ENCODE measurements at places on chromosomes 12 and 14.
A peak's percentile ranks its signal among the peaks of the same experiment; 100 is the strongest.

DNA sequence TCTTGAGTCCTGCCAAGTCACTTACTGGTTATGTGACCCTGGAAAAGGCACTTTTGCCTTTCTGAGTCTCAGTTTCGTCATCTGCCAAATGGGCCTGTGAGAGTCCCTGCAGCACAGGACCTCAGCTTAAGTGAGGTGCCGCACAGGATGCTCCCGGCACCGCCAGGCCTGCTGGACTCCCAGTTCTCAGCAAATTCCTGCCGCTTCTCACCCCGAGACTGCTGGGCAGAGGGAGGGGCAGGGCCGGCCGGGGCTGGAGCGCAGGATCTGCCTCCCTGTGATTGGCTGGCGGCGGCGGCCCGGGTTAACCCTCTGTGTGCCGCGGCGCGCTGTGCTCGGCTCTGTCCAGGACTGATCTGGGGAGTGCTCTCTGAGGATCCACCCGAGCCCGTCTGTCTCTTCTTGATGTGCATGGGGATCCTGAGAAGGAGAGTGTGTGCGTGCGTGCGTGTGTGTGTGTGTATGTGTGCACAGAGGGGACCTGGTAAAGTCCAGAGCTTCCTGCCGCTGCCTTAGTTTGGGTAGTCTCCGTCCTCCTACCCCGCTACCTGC lies 8.6 kb downstream of the SETD1B start:
- no peak for DNase-seq

DNA sequence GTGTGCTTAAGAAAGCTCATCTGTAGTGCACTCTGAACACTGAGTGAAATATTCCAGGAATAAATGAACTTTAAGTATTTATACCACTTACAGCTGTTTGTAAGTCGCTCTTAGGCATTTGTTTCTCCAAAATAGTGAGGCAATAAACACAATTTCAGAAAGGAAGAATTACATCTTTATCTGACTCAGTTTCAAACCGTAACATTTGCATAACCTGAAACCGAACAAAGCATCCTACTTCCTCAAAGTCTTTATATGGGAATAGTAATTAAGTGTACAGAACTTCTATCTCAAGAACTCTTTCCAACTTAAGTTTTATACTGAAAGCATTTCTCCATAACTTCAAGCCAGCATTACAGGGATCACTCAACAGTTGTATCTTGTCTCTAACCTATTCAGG lies 58.4 kb downstream of the SOX5 start:
- DNase-seq: no peak

GRCh38 chr12:6942331-6942665 lies 1.3 kb upstream of the RNU7-1 start:
- DNase-seq: no peak

DNA sequence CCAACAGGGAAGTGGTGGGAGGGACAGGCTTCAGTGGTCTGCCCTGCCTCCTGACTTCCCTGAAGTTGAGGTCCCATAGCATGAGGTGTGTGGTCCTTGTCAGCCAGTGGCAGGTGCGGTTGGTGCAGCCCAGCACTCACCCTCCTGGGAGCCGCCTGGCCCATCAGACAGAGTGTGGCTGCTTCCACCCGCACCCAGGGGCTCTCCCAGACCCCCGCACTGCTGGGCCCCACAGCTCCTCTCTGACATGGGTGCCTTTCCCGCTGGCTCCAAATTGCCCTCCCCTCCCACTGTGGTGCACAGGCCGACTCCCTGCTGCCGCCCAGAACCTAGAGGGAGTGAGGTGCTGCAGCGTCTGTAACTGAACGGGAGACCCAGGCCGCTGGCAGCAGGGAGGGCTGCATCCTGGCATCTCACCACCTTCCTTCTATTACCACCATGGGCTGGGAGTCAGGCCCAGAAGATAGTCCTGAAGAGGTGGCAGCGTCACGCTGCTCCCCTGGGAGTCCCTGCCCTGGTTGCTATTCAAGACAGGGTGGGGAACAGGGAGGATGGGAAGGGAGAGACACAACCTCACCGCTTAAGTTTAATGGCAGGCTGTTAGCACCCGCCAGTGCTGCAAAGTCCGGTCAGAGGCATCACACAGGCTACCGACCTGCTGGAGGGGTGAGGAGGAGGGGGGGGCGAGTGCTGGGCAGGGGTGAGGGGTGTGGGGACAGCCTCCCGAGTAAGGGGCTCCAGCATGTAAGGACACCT lies 180.6 kb upstream of the PRMT8 start:
- DNase-seq: no peak

GRCh38 chr14:51019089-51019488 lies 74.8 kb upstream of the PYGL start:
- DNase-seq: no peak

- DNase-seq: no peak
Observed at GRCh38 chr14:60757567-60758002, 23.0 kb downstream of the MNAT1 start.

DNA sequence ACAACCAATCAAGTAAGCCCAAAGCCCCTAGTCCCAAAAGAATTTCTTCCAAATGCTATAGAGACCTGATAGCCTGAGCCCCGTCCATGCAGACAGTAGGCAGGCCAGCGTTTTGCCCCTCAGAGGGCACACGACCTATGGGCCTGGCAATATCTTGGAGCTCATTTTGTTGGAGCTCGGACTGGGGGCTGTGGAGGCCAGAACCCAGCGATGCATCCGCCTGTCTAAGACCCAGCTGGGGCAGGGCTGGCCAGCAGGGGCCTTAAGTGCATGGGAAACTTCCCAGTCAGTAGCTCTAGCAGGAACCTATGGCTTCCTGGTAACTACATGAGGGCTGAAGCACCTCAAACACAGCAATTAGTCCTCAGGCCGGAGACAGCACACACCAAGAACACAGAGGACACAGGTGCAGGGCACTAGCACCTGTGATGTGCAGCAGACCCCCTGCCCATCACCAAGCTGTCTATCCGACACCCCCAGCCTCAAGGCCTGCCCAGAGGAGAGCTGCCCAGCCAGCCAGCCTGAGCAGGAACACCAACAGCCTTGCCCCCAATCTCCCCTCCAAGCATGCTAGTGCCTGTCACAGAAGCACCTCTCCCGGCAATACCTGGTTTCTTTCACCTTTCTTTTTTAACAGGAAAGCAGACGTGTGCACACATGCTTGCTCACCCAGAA lies 50.8 kb downstream of the ARL6IP4 start:
- no peak for DNase-seq

DNA sequence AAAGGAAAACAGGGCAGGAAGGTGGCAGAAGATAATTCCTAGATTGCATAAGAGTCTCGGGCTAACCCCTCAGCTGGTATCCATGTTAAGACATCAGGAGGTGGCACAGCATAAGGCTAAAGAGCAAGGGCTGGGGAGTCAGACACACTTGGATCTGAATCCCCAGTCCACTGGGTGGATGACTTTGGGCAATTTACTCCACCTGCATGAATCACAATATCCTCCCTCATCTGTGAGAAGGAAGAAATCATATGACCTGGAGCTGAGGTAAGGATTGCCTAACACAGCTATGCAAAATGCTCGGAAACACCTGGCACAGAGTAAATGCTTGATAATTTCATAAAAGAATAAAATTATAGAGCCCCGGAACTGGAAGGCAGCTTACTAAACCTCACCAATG lies 217.9 kb downstream of the PIK3C2G start:
- DNase-seq: no peak

- DNase-seq: no peak
Observed at GRCh38 chr14:50065583-50065982, 50.8 kb downstream of the VCPKMT start.

- peak; percentile 65 for DNase-seq
Observed at GRCh38 chr12:6426882-6427671, 17.7 kb upstream of the CD27 start.

- no peak for DNase-seq
Observed at GRCh38 chr12:109717390-109718357, 4.0 kb downstream of the FAM222A start.

- DNase-seq: no peak
Observed at GRCh38 chr14:90566481-90566880, 169.7 kb downstream of the CALM1 start.

DNA sequence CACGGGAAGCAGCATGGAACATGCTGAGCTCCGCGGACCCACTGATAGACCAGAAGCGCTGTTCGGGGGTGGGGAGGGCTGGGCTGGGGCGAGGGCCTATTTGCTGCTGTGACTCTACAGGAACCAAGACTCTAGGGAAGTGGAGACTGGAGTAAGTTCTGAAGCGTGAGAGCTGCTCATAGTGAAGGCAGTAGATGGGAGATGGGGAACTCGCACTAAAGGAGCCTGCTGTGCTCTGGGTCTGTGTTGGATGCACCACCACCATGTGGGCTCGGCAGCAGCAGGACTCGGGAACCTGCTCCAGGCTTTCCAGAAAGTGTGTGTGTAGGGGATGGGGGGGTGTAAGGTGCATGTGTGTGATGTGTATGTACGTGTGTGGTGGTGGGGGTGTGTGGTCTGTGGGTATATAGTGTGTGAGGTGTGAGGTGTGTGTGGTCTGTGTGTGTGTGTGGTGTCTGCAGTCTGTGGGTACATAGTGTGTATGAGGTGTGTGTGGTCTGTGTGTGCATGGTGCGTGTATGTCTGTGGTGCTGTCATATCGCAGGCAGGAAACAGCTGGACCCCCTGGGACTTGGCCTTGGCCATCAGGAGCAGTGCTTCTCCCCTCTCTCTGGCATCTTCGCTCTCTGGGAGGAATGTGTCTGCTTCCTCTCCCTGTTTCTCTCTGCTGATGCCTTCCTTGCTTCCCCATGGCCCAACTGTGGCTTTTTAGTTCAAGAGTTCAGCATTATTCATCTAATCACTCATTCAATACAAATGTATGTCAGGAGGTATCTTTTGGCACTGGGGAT lies 378.9 kb downstream of the FUT8 start:
- no peak for DNase-seq

GRCh38 chr14:80956102-80956501 lies 681 bp downstream of the TSHR start:
- DNase-seq: no peak

DNA sequence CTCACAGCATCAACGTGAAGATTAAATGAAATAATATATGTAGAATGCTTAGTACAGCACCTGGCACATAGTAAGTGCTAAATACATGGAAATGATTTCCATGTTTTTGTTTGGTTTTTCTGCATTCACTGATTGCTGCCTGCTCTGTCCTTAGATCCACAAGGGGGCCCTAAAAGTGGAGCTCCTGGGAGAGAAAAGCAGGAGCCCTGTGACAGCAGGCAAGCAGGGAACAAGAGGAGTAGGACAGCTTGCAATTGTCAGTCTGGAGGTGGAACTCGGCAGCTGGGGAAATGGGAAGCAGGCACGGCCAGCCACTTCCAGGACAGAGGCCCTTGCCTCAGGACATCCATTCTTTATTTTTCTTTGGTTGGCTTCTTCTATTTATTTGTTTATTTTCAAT lies 292.9 kb downstream of the BMP4 start:
- no peak for DNase-seq

- DNase-seq: no peak
Observed at GRCh38 chr12:93908846-93909567, 231.8 kb downstream of the CRADD start.
